ENCODE measurements at places on chromosomes 4 and X.

GRCh38 chr4:26021417-26022345 is 107.7 kb downstream of the SMIM20 start:
- DNase-seq: no peak

GRCh38 chrX:133033010-133033409 is 63.9 kb downstream of the USP26 start:
- no peak for DNase-seq

DNA sequence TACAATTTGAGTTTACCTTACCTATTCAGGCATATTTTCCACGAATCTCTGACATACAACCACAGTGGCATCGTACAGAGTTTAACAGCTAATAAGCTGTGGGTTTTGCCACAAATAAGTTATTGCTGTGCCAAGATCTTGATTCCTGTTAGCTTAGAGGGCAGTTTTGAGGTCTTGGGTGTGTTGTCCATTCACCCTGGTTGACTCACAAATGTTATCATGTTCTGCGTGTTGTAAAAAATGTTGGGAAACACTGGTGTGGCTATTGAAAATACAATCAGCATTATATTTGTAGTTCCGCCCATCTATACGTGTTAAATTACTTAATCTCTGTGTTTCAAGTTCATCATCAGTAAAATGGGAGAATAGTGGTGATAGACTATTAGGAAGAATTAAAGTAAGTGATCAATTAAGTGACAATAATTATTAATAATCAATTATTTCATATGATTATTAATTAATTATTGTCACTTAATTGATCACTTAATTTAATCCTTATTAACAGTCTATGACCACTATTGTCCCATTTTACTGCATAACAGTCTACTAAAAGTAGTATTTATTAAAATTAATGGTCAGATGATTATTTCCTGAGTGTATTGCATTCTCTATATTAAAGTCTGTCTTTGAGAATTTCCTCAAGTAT is 96.3 kb downstream of the TMA16 start:
- no peak for DNase-seq

DNA sequence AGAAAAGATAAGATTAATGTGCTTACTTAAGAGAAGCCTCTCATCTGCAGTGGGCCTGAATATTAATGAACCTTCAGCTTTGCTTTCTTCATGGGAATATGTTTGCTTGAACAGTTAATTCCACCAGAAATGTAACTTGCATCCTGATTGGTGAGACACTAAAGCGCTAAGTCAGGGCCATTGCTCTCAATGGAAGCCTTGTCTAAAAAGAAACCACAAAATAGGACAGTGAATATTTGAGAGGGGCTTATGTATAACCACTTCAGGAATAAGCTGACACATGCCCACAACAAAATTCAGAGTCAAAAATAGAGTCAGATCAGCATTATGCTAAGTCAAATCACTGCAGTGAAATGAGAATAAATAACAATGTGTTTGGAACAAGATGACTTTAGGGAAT is 1125.8 kb downstream of the STIM2 start:
- no peak for DNase-seq
